Activated CD8-positive, alpha-beta memory T cell treated with anti-CD3 and anti-CD28 coated beads, Interleukin-2, amount 10 ng/mL, durations not matched to agents 7 days and 5 days (primary cell): ENCODE measurements at places on chromosomes 13 and 19. TPM values are rescaled to one million over a fixed set of nuclear protein-coding genes. Genes with fewer than 3 reads are reported as not detected.
A peak's percentile ranks its signal among the peaks of the same experiment; 100 is the strongest.

DNA sequence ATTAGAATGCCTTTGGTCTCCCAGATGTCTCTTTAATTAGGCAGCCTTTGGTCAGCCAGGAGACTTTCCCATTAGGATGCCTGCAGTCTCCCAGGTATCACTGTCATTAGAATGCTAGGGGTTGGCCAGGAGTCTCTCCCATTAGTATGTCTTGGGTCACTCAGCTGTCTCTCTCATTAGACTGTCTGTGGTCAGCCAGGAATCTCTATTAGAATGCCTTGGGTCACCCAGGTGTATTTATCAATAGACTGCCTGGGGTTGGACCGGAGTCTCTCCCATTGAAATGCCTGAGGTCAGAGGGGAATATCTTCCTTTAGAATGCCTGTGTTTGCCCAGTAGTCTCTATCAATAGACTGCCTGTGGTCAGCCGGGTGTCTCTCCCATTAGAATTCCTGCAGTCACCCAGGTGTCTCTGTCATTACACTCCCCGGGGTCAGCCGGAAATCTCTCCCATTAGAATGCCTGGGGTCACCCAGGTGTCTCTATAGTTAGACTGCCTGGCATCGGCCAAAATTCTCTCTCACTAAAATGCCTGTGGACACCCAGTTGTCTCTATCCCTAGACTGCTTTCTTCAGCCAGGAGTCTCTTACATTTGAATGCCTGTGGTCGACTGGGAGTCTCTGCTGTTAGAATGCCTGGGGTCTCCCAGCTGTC lies 1460.3 kb downstream of the UQCRFS1 start:
- no peak for DNase-seq
- no peak overlapping the region for H3K4me3 ChIP-seq
- H3K27ac ChIP-seq: no peak overlapping the region

GRCh38 chr13:67713571-67713970 lies 483.4 kb upstream of the PCDH9 start:
- H3K27me3 ChIP-seq: no peaks in the 10 kb centered on the region
- H3K27ac ChIP-seq: no peak overlapping the region
- H3K36me3 ChIP-seq: no peaks in the 10 kb centered on the region
- no peak for DNase-seq
- no peaks in the 10 kb centered on the region for H3K4me1 ChIP-seq

DNA sequence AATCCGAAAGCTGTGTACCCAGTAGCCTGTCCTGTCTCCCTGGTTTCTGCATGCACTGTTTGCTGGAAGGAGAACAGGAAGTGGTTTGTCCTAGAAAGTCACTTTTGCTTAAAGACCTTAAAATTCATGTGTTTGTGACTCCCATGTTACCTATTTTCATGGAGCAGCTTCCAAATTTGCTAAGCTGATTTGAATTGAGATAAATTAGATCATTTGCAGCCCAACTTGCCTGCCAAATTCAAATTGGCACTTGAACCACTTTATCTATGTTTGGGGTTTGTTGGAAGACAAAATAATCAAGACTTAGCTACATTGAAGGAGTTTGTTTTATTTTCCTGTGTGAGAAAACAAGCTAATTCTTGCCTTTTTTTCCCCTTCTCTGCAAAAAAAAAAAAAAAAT lies 532.5 kb downstream of the DIAPH3 start:
- no peaks in the 10 kb centered on the region for H3K36me3 ChIP-seq
- H3K4me1 ChIP-seq: no peaks in the 10 kb centered on the region
- H3K4me3 ChIP-seq: no peak overlapping the region
- no peak for DNase-seq
- H3K27ac ChIP-seq: no peak overlapping the region
- no peaks in the 10 kb centered on the region for H3K27me3 ChIP-seq

DNA sequence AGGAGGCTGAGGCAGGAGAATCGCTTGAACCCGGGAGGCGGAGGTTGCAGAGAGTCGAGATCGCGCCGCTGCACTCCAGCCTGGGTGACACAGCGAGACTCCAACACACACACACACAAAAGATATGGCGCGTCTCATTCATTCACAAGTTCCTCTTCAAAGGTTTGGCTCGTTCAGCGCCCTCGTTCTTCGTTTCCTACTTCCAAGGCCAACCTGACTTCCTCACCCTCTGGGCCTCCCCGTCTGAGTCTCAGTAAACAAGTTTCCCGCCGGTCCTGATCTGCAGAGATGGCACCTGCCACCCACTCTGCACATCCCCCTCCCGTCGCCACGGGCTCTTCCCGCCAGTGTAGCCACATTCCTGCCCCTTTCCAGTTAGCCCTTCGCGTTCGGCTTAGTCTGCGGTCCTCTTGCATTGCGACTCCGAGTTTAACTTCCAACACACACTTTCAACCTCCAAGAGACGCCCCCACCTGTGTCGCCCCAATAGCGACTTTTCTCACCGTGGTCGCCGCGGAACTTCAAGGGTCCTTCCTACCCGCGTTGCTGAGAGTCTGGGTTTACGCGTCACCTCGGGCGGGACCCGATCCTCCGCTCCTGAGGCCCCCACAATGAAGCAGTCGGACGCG lies 1.3 kb upstream of the BSG start:
- H3K27me3 ChIP-seq: no peaks in the 10 kb centered on the region
- peaks cover 4% of the 10 kb centered on the region for H3K36me3 ChIP-seq
- peak; percentile 70 for DNase-seq
- H3K27ac ChIP-seq: peak overlapping the region; percentile 87

DNA sequence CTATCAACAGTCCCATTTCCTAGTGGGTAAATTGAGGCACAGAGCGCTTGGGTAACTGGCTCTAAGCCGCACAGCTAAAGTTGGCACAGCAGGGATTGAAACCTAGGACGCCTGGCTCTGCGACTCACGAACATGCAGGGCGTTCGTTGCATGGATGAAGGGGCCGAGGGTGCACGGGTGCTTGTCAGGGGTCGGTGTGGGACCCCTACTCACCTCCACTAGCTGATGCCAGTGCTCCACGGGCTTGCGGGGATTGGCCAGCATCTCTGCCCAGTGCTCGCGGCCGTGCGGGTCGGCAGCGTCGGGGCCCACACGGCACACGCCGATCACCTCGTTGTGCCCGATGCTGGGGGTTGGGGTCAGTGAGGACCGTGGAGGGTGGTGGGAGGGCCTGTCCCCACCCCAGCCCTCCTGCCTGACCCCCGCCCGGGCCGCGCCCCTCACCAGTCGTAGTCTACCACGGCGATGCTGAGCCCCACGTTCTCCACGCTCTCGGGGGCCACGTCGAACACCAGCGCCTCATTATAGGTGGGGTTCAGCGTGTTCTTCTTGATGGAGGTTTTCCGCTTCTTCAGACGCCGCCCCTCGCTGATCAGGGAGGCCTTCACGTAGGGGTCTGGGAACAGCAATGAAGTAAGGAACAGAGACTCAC lies 14.6 kb downstream of the SYT3 start:
- no peaks in the 10 kb centered on the region for H3K4me1 ChIP-seq
- no peak overlapping the region for H3K27ac ChIP-seq
- DNase-seq: no peak
- H3K4me3 ChIP-seq: no peak overlapping the region

KISS1R gene
- total RNA-seq: 1.1 TPM

RYR1 gene
- 1.5 TPM for total RNA-seq

KANK3 gene
- 3.7 TPM for total RNA-seq

RPS28 gene
- 1,292 TPM for total RNA-seq
